NCI-H1930 (cell line): ENCODE measurements at places on chromosomes 6 and 20.

GRCh38 chr20:47610247-47610944 lies 108.7 kb downstream of the NCOA3 start:
- DNase-seq: no peak

DNA sequence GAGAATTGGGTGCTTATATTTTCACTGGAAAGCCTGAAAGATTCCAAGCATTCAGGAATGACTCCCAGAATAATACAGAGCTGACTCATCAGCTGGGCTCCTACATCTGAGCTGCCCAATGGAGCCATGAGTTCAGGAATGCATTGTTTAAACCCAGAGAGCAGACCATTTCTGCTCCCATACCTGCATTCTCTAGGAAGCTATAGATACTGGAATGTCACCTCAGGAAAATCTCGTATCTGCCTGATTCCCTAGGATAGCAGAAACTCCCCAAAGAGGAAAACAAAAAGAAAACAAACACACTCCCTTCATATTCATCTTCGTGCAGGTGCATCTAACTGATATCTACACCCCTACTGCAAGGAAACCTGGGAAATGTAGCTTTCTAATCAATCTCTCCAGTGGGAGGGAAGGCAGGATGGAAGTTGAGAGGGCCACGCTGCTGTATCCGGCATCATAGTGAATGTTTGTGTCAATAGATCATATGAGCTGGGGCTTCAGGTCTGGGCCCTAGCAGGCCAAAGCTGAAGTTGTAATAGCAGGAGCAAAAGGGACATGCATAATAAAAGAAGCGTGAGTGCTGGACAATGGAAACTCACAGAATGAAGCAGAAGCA lies 8.2 kb upstream of the SLC2A12 start:
- no peak for DNase-seq

- DNase-seq: no peak
These were observed 1159.8 kb upstream of the EYS start for GRCh38 chr6:66866801-66867200.

DNA sequence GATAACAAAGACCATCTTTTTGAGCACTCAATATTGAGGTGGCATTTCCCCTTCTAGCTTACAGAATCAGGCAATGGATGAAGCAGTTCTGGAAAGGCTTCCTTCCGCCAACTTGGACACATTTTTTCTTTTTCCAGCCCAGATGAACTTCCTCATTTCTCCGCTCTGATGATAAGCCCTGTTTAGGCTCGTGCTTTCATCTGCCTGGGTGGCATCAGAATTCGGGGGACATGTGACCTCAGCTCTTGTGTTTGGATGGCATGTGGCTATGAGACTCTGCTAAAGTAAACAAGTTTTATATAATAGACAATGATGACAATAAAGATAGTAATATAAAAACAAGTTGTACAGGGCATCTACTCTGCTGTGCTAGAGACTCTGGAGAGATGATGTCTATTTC lies 796.7 kb downstream of the DHX35 start:
- no peak for DNase-seq

- DNase-seq: no peak
These were observed 310.9 kb downstream of the CDH4 start for GRCh38 chr20:61562897-61563504.

DNA sequence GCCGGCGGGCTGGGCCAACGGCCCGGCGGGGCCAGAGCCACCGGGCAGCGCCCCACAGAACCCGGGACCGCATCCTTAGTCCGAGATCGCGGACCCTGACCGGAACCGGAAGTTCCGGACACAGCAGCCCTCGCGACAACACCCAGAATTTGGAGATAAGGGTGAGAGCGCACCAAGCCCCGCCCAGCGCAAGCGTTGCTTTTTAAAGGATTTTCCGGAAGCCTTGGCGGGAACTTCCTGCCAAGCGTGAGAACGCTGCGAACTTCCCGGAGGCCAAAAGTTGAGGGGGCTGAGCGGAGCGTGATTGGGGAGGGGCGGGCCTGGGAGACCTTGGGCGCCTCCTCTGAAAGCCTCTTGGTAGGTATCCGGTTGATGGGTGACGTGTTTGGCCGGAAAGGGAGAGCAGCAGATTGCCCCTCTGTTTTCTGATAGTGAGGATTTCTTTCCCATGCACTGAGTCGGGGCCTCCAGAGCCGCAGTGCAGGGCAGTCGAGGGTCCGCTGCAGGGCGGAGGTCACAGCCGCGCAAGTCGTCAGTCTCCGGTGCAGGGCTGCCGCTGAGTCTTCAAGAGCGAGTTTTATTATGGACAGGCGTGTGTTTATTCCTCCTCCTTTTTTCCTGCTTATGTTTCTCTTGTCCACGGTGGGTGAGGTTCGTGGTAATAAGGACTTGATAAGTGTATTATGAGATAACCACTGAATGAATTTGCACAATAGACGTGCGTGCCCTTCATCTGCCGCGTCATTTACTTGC lies at the start of gene MTRF1L:
MTRF1L (minus strand) TSS at position 97 of the 753 bp plus-strand sequence; CDS start at position 73, 24 bp downstream.
- peak; percentile 78 for DNase-seq

DNA sequence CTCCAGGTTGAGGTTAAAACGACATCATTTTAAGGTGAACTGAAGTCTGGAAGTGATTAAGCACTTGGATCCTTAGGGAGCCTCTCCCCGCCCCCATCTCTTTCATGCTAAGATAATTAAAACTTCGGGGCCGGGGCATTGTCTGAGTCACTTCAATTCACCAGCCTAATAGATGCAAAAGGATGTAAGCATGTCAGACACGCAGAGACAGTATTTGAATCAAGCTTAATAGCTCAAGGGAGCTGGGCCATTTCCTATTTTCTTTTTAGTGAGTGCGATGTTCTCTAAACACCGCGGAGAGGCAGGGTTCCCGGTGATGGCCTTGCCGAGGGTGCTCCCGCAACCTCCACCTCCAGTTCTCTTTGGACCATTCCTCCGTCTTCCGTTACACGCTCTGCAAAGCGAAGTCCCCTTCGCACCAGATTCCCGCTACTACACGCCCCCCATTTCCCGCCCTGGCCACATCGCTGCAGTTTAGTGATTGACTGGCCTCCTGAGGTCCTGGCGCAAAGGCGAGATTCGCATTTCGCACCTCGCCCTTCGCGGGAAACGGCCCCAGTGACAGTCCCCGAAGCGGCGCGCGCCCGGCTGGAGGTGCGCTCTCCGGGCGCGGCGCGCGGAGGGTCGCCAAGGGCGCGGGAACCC lies 516 bp upstream of the IRF4 start:
- no peak for DNase-seq

DNA sequence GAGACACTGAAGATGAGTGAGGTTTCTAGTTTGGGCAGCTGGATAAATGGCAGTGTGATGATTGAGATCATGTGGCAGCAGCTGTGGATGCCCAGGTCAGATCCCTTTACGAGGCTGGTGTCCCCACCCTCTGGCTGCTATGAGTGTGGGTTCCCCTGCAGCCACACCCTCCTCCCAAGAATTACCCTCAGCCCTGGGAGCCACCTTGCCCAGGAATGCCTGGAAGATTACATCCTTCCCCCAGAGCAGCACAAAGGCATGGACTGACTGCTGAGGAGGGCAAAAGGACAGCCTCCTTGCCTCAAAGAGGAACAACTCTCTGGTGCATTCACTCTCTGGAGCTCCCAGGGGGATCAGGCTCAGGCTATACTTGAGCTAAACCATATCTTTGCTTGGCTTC lies 15.0 kb upstream of the PKHD1 start:
- no peak for DNase-seq

- DNase-seq: no peak
These were observed 23.3 kb upstream of the MYT1 start for GRCh38 chr20:64140956-64141355.

DNA sequence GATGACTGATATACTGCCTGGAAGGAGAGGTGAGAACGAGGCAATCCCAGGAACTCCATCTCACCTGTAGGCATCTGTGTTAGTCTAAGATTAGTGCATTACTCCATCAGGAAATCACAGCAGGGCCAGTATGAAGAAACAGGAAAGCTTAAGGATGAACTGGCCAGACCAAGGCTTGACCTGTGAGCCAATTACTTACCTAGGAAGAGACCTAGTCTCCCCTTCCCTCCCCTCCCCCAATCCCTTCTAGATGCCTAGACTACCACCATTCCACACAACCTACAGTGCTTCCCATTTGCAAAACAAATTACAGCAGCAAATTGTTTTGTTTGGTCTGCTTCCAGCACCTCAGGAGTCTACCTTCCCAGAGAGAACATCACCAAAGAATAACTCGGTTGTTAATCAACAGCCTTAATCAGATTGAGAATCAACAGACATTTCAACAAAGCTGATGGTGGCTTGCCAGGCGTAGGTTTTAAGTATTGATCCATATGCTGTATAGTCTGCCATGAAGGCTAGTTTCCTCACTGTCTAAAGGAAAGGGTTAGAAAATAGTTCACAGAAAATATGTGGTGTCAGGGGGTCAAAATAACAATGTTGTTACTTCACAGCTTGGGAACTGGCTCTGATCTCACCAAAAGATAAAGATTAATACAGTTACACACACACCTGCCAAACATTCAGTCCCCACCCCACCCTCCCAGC lies 10.1 kb downstream of the PKHD1 start:
- no peak for DNase-seq

DNA sequence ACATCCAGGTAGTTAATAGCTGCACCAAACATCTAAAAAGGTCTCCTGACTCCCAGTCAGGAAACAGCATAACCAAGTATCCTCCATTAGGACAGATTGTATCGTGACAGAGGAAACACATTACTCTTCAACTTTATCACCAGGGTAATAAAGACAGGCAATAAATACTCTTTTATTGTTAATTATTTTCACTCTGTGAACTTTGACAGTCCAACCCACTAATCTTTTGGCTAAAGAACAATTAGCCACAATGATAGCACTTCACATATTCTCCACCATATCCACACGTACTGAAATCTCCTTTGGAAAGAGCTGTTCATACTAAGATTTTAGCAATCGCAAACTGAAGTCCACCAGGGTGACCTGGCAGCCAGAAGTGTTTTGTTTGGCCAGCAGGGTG lies 46.4 kb downstream of the ARHGAP18 start:
- DNase-seq: no peak
